ENCODE measurements at places on chromosomes 12 and 14.

GRCh38 chr14:39029789-39030188 is 73.2 kb downstream of the SEC23A start:
- DNase-seq, result no peak

DNA sequence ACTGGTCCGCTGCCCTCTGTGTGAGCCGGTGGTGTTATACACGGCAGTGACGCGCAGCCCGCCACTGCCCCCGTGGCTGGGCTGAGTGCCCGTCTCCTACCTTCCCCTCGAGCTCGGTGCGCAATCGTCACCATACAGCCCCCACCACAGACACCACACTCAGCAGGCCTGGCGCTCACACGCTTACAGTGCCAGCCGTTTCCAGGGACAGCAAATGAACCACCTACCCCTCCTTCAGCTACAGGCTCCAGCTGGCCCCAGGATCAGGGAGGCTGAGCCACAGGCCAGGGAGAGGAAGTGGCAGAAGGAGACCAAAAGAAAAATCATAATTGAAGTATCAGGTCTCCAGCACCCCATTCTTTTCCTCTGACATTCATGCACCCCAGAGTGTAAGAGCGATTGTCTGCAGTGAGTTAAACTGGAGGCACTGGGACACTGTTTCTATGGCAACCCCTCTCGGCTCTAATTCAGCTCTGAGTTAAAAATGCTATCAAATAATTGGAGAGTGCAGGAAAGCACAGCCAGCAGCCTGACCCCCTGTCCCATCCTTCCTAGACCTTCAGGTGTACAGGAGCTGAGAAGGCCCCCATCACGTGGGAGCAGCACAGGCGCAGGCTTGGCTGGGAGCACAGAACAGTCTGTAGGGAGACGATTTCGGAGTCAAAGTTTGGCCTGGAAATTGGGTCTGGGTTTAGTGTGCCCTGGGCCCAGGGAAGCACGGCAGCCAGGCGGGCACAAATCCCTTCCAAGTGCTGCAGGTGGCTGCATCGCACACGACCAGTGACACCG is 18.0 kb downstream of the LRTM2 start:
- DNase-seq, result no peak

GRCh38 chr12:132373901-132374611 is 44.7 kb upstream of the GALNT9 start:
- DNase-seq, result no peak

DNA sequence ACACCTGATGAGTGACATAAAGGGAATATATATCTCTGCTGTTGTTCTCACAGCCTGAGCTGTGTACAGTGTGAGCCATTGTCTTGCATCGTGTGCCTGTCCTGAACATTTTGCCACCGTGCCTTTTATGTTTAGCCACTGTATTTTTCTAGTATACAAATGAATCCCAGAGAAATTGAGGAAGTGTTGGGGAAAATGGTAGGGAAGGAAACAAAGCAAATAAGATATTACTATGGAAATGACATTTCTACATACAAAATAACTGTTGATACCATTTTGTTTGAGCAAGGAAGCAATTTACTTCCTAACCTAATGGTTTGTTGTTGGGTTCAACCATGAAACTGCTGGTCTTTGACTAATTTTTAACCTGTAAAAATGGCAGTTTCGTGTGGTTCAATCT is 5.5 kb downstream of the PSMA6 start:
- DNase-seq, result no peak

GRCh38 chr12:122064025-122064777 is 14.4 kb upstream of the MLXIP start:
- peak; percentile 33 for DNase-seq

GRCh38 chr14:58587271-58587670 is 50.5 kb upstream of the DACT1 start:
- DNase-seq, result no peak

DNA sequence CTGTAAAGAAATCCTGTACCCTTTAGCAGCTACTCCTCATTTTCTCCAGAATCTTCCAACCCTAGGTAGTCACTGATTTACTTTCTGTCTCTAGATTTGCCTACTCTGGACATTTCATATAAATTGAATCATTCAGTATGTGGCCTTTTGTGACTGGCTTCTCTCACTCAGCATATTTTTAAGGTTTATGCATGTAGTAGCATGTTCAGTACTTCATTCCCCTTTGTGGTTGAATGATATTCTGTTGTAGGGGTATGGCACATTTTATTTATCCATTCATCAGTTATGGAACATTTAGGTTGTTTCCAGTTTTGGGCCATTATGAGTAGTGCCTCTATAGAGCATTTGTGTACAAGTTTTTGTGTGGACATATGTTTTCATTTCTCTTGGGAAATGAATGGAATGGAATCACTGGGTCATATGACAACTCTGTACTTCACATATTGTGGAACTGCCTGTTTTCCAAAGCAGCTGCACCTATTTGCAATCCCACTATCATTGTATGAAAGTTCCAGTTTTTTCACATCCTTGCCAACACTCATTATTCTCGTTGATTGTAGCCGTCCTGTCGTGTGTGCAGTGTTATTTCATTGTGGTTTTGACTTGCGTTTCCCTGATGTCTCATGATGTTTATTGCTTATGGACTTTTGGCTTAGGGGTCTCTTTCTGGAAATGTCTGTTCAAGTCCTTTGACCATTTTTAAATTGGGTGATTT is 57.2 kb downstream of the ATF7IP start:
- DNase-seq, result no peak

DNA sequence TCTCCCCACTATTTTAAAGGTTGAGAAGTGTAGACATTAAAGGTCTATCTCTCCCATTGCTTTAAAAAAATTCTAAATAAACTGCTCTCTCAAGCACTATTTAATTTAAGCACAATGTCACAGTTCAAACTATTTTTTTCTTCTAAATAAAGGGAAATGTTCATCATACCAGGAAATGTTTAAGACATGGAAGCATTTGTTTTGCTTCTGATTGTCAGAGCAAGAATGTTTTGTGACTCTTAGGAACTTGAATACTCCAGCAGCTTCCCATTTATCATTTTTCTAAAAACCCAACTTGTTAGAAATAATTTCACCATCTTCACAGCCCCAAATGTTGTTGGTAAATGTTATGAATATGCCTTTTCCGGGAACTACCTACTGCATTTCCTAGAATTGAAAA is 121.8 kb upstream of the NTF3 start:
- DNase-seq, result no peak

- no peak for DNase-seq
These were observed 4.7 kb downstream of the DYNLL1 start for GRCh38 chr12:120500581-120500980.

- DNase-seq, result no peak
These were observed 15.8 kb upstream of the RIOX1 start for GRCh38 chr14:73474952-73475351.

DNA sequence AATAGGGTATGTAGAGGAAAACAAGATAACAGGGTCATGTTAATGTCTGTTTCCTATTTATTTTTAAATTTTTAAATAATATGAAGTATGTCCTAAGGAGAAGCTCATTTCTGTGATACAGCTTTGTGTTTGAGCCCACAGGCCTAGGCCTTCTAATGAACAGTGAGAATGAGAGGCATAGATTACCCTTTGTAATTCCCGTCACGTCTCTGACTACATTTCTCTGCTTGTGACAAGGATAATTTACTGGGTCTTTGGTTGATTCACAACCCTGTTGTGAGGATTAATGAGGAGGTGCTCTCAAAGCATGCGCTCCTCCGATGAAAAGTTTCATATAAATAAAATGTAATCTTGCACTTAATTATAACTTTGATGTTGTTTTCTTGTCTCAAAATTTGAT is 56.1 kb downstream of the SYT10 start:
- DNase-seq, result no peak

DNA sequence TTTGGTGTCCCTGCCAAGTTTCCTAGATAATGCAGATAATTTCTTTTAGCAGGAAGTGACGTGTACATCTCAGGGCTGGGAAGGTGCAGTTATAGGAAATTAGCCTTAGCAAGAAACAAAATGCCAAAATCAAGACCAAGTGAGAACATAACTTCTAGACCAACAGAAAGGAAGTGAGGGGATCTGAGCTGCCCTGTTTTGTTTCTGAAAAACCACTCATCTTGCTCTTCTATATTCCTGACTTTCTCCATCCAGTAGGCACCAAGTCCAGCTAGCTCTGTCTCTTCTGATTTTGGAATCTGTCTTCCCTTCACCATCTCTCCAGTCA is 23.9 kb upstream of the DUSP6 start:
- no peak for DNase-seq

GRCh38 chr14:63468294-63468693 is 74.9 kb downstream of the PPP2R5E start:
- DNase-seq, result no peak

DNA sequence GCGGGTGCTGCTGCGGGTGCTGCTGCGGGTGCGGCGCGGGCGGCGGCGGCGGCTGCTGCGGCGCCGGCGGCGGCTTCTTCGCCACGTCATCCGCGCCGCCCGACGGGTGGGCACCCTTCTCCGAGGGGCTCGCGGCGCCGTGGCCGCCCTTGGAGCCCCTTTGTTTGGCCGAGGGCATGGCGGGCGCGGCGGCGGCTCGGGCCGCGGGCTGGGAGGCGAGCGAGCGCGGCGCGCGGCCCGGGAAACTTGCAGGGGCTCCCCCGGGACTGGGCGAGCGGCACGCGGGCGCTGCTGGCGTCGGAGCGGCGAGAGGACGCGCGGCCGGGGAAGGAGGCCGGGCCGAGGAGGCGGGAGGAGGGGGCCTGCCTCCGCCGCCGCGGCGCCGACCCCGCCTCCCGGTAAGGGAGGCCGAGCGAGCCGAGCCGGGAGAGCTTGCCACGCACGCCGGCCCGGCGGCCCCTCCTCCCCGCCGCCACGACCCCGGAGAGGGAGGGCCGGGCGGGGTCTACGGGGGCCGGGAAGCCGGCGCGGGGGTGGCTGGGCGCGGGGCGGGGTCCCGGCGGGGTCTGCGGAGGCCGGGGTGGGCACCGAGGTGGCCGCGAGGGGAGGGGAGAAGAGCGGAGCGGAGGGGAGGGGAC is at the start of gene CKAP4:
Gene CKAP4, minus strand, starts transcription at position 347 of the 638 bp plus-strand sequence. Its CDS starts 169 bp downstream, at position 178.
- DNase-seq, result peak; percentile 63

DNA sequence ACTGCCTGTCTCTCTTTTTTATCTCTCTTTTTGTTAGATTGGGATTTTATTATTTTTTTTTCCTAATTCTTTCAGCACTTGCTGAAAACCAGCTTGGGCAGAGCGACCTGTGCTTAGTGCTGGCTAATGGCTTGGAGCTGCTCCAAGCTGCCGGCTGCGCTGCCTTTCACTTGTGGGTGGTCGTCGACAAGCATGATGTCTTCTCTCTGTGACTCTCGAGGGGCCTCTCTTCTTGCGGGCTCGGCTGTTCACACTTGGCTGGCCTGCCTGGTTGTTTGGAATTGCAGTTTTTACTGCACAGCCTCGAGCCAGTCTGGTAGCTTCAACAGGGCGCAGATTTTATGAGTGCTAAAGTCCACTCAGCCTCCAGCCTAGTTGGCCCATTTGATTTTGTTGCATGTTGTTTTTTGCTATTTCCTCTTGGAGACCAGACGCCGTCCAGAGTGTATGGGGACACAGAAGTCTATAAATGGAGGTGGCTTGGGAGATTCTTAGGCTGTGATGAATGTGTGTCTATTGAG is 18.6 kb downstream of the TPCN1 start:
- no peak for DNase-seq
